ENCODE measurements at places on chromosomes 6 and 20. TPM values are rescaled to one million over a fixed set of nuclear protein-coding genes. Genes with fewer than 3 reads are reported as not detected.
A peak's percentile ranks its signal among the peaks of the same experiment; 100 is the strongest.

The ARMH2 gene
- not detected for total RNA-seq

The TMEM217 gene
- total RNA-seq, result not detected

The MATN4 gene
- not detected for total RNA-seq

The HRH3 gene
- total RNA-seq, result not detected

The TRIM10 gene
- total RNA-seq, result not detected

The SASH1 gene
- total RNA-seq, result 56.2 TPM

The POPDC3 gene
- not detected for total RNA-seq

DNA sequence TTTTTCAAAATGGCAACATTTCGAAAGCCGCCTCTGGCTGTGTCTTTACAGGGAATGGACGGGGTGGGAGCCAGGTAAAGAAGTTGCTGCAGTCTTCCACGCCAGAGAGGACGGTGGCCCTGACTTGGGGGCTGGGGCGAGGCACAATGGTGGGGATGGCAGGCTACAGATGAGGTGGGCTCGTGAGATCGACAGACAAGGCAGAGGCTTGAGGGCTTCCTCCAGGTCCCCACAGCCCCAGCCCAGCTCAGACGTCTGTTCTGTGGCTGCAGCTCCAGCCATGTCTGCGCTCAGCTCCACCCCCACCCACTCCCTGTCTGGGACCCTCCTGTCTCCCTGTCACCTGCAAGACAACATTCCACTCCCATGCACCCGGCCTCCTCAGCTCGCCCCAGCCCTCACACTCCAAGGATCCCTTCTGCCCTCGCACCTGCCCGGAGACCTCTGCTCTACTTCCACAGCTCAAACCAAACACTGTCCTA lies 7.4 kb upstream of the C20orf144 start:
- no peak overlapping the region for H3K27ac ChIP-seq
- no peak for ATAC-seq
- no peak overlapping the region for H3K4me3 ChIP-seq
- peaks cover 17% of the 10 kb centered on the region for H3K4me1 ChIP-seq

DNA sequence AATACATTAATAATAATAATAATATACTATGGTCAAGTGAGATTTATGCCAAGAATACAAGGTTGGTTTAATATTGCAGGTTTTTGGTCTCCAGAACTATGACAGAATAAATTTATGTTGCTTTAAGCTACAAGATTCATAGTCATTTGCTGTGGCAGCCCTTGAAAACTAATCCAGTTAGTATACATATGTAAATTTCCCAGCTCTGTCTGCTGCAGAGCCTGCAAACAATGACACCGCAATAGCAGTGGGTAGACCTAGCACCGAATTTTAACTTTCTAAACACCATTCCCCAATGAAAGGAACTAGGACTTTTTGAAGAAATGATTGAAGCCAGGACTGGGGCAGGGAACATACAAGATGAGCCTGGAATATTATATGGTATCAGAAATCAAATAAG lies 647.7 kb upstream of the NRSN1 start:
- no peak for ATAC-seq
- H3K36me3 ChIP-seq, result no peaks in the 10 kb centered on the region
- H3K27me3 ChIP-seq, result no peaks in the 10 kb centered on the region

DNA sequence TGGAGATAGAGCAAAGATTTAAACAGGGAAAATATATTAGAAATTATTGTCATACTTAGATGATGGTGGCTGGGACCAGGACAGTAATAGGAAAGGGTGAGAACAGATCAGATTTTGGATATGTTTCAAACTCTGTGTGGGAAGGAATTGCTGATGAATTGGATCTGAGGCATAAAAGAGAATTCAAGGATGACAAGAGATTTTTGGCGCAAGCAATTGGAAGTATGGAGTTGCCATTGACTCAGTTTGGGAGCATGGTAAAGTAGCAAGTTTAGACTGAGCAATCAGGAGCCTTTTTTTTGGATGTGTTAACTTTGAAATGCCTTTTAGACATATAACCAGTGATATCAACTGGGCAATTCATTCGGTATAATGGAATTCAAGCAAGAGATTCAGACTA lies 14.4 kb downstream of the TAB2 start:
- H3K27me3 ChIP-seq, result no peaks in the 10 kb centered on the region
- no peaks in the 10 kb centered on the region for H3K36me3 ChIP-seq
- ATAC-seq, result no peak
- no peak overlapping the region for H3K4me3 ChIP-seq
- H3K27ac ChIP-seq, result no peak overlapping the region

DNA sequence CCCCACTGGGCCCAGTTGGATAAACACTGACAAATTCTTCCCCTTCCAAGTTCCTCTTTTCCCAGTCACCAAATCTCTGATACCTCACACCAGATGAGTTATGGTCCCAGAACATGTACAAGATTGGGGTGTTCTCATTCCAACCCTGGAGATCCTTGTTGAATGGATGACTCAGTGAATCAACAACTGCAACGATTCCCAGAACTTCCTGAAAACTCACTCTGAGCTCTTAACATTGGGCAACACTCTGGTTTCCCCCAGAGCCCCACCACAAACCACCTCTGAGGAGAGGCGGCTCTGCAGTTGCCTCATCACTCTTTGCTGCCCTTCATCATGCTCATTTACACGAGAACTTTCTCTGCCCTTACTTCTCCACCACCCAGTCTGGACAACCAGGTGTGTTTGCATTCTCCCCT lies 115.2 kb downstream of the MRPL14 start:
- peak; percentile 22 for ATAC-seq
- H3K36me3 ChIP-seq, result no peaks in the 10 kb centered on the region
- no peaks in the 10 kb centered on the region for H3K27me3 ChIP-seq
- H3K4me1 ChIP-seq, result peaks cover 14% of the 10 kb centered on the region
- H3K4me3 ChIP-seq, result no peak overlapping the region

DNA sequence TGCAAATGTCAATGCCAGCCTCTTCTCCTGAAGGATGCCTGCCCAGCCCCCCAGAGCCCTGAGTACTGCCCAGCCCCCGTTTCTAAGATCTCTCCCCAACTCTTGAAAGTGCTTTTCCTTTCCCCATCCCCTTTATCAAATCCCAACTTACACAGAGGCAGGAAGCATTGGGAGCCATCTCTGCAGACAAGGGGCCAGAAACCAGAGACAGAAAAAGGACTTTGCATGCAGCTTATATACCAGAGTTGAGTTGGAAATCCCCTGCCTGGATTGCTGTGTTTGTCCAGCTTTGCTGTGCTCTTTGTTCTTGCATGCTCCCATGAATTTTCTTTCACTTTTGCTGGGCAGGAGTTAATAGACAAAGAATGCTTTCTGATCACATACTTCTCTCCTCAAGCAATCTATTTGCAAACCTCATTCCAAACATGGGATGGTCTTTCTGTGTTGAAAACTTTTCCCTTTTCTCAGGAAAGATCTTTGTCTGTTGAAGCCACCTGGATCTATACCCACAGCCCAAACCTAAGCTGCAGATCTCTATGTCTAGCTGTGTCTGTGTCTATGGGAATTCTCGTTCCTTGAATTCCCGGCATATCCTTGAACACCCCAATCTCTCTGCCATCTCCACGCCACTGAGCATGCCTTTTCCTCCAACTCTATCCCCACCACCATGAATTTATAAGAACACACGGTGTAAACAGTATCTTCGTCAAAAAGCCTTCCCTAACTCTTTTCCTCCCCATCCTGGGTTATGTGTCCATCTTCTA lies at the start of gene UBD:
Gene UBD (minus strand): TSS at position 209 of the 764 bp plus-strand sequence. CDS start 31 bp downstream, at position 178.
- no peak within 1 kb of the TSS for H3K4me3 ChIP-seq
- peaks cover 47% of the 10 kb centered on the region for H3K27me3 ChIP-seq
- H3K4me1 ChIP-seq, result no peaks in the 10 kb centered on the region
- no peak for ATAC-seq
- no peaks in the 10 kb centered on the region for H3K36me3 ChIP-seq

GRCh38 chr6:53527249-53527765 lies 17.6 kb downstream of the GCLC start:
- no peaks in the 10 kb centered on the region for H3K36me3 ChIP-seq
- no peak overlapping the region for H3K4me3 ChIP-seq
- no peak overlapping the region for H3K27ac ChIP-seq
- H3K27me3 ChIP-seq, result no peaks in the 10 kb centered on the region
- no peak for ATAC-seq
- H3K4me1 ChIP-seq, result peaks cover 100% of the 10 kb centered on the region

DNA sequence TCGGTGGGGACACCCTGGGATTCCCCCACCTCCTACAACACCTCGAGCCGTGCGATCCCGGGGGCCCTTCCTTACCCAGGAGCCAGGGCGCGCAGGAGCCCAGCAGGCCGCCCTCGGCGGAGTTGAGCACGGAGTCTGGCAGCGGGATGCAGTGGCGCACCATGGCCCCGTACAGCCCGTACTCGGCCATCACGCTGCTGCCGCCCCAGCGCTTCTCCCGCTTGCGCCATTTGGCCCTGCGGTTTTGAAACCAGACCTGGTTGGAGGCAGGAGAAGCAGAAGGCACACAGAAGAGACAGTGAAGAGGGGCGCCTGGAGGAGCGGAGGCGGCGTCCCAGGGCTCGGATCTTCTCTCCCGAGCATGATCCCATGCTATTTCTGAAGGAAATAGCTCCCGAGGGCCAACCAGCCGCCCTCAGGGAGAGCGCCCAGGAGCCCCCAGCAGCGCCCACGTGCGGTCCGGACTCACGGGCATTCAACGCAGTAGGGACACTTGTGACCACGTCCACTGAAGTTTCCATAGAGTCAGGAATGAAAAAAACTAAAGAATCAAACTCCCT lies 4.3 kb downstream of the VSX1 start:
- H3K27me3 ChIP-seq, result peaks cover 66% of the 10 kb centered on the region
- peak; percentile 77 for ATAC-seq
- H3K27ac ChIP-seq, result no peak overlapping the region

GRCh38 chr6:105785066-105785811 lies 300.9 kb upstream of the PRDM1 start:
- H3K27ac ChIP-seq, result no peak overlapping the region
- H3K4me3 ChIP-seq, result no peak overlapping the region
- no peaks in the 10 kb centered on the region for H3K4me1 ChIP-seq

DNA sequence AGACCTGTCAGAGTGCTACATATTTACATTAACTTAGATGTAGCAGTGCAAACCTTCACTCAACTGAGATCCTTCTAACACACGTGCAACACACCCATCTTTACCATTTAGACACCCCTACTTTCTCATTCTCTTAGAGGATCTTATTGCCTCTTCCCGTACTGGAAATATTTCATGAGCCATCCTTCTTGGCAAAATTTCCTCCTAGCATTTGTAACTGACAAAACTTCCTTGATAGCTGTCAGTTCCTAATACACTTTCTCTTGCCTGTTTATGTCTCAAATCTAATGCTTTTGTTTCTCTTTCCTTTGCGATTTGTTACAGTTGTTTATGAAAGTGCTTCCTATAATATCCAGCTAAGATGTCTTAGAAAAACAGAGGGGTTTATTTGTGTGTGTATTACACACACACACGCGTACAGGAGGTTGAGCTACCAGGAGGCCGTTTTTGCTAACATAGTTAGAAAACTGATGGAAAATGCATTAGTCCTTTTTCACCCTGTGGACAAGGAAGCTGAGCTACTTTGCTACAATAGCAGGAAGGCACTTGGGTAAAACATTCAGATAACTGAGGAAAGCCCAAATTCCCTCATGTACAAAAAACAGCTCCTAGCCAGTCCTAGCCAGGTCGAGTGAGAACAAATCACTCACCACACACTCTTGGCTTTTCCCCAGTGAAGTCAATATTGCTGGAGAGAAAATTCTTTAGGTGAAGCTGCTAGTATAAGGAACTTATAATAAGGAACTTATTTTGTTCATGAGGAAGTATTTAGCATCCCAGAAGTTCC lies 153.6 kb downstream of the NFATC2 start:
- ATAC-seq, result no peak
- no peaks in the 10 kb centered on the region for H3K4me1 ChIP-seq
- H3K27ac ChIP-seq, result peak overlapping the region; percentile 20
- H3K27me3 ChIP-seq, result no peaks in the 10 kb centered on the region

GRCh38 chr6:170404697-170405096 lies 98.1 kb downstream of the FAM120B start:
- H3K4me3 ChIP-seq, result no peak overlapping the region
- no peaks in the 10 kb centered on the region for H3K36me3 ChIP-seq

DNA sequence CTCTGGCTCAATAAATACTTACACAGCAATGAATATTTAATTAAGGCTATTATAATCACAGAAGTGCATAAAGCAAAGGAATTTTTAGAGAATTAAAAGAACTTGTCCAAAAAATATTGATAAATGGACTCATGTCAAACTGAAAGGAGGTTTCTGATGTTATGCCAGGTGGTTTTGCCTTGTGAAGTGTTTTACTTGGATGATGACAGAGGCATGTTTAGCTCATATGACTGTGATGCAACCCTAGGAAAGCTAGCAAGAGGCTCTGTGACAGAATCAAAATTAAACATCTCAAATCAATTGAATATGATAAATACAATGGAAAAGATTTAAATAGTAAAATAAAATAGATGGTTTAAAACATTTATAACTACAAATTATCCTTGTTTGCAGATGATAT lies 137.3 kb downstream of the TMEM200A start:
- no peak for ATAC-seq
- no peaks in the 10 kb centered on the region for H3K36me3 ChIP-seq
- no peak overlapping the region for H3K4me3 ChIP-seq
- no peaks in the 10 kb centered on the region for H3K27me3 ChIP-seq
- no peaks in the 10 kb centered on the region for H3K4me1 ChIP-seq

- H3K27me3 ChIP-seq, result peaks cover 20% of the 10 kb centered on the region
- H3K4me3 ChIP-seq, result no peak overlapping the region
- no peaks in the 10 kb centered on the region for H3K4me1 ChIP-seq
Observed at GRCh38 chr20:23455639-23456038, 3.0 kb upstream of the CST11 start.

- H3K27ac ChIP-seq, result no peak overlapping the region
- H3K4me1 ChIP-seq, result peaks cover 8% of the 10 kb centered on the region
- ATAC-seq, result no peak
Observed at GRCh38 chr20:3167738-3168078, 5.6 kb downstream of the LZTS3 start.

- peaks cover 32% of the 10 kb centered on the region for H3K4me1 ChIP-seq
- H3K4me3 ChIP-seq, result no peak overlapping the region
- no peaks in the 10 kb centered on the region for H3K27me3 ChIP-seq
Observed at GRCh38 chr6:39929733-39930461, 4.4 kb downstream of the MOCS1 start.

- no peak overlapping the region for H3K27ac ChIP-seq
- peaks cover 3% of the 10 kb centered on the region for H3K4me1 ChIP-seq
- no peaks in the 10 kb centered on the region for H3K36me3 ChIP-seq
Observed at GRCh38 chr6:114131945-114132344, 161.0 kb upstream of the HDAC2 start.

DNA sequence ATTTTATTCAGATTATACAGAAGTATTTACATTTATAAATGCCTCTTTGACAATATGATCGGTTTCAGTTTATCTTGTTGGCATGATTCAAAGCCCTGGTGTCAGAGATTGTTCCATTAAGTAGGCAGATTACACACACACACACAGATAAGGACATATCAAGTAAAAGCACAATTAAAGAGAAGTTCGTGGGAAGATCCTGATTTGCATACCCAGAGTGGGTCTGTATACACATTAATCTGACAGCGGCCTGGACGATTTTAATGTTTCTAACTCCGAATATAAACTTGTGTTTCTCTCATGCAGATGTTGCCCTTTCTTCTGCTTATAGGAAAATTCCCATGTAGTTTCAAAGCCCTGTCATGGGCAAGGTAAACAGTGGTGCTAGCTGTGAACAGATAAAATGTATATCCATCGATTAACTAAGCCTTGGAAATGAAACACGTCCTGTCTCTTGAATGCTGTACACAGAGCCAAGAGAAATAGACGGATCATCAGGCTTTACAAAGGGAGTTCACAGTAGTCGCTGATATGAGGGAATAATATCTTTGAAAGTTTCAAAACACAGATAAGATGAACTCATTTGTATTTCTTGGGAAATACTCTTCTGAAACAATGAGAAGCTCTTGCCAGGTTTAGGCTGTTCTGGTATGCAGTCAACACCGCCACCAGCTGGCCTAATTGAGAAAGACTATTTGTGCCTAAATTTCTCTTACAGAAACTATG lies 108.2 kb upstream of the GMDS start:
- H3K36me3 ChIP-seq, result no peaks in the 10 kb centered on the region
- ATAC-seq, result peak; percentile 75
- peaks cover 27% of the 10 kb centered on the region for H3K4me1 ChIP-seq
- H3K4me3 ChIP-seq, result no peak overlapping the region

Data from gastroesophageal sphincter (tissue), 4 donors.